Left cardiac atrium (tissue), 4 donors: ENCODE measurements at places on chromosomes 1 and 21. TPM values are rescaled to one million over a fixed set of nuclear protein-coding genes. Genes with fewer than 3 reads are reported as not detected.
A peak's percentile ranks its signal among the peaks of the same experiment; 100 is the strongest.

DNA sequence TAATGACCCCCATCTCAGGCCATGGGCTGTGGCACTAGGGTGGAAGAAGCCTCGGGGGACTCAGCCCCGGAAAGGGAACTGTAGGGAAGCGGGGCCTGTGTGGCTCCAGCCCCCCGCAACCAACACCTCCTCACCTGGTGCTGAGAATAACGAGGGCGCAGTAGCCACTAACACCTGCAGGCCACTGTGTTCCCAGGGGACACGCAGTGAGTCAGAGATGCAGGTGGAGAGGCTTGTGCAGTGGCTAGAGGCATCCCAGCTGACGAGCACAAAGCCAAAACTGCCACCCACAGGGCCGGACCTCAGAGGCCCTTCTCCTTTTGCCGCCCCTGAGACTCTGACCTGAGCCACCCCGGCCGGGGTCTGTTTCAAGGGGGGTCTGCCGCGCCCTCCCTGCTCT is 33.5 kb upstream of the CCDC27 start:
- DNase-seq = no peak

DNA sequence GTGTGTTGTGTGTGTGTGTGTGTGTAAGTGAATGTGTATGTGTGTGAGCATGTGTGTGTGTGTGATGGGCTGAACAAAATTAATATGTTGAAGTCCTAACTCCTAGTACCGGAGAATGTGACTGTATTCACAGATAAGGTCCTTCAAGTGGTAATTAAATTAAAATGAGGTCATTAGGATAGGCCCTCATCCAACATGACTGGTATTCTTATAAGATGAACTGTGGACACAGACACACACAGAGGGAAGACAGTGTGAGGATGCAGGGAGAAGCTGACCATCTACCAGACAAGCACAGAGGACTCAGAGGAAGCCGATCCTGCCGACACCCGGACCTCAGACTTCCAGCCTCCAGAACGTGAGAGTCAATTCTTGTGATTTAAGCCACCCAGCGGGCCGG is 91.2 kb upstream of the PGBD5 start:
- no peak for DNase-seq

DNA sequence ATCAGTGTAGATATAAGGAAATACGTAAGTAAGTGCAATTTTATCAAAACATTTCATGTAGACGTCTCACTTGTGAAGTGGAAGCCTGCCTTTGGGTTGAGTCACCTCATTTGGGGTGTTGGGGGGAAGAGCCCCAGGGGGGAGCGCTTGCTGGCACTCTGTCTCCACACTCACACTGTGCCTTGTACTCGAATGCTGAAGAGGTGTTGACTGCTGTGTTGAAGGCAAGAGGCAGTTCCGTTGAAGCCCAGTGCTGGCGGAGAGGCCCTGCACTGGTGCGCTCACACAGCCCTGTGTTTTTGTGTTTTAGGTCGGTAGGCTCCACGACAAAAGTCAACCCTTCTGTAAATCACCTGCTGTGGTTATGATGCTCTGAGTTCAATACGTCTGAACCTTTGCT is 131.9 kb upstream of the COL6A1 start:
- no peak for DNase-seq

GRCh38 chr1:170205301-170205700 is 59.5 kb downstream of the NTMT2 start:
- no peak for DNase-seq

- DNase-seq = no peak
Observed at GRCh38 chr1:55980582-55980981, 598.8 kb downstream of the PLPP3 start.

- no peak for DNase-seq
Observed at GRCh38 chr1:25750923-25751605, 48.9 kb upstream of the SELENON start.

GRCh38 chr1:20324704-20325406 is 34.2 kb downstream of the VWA5B1 start:
- no peak for DNase-seq

DNA sequence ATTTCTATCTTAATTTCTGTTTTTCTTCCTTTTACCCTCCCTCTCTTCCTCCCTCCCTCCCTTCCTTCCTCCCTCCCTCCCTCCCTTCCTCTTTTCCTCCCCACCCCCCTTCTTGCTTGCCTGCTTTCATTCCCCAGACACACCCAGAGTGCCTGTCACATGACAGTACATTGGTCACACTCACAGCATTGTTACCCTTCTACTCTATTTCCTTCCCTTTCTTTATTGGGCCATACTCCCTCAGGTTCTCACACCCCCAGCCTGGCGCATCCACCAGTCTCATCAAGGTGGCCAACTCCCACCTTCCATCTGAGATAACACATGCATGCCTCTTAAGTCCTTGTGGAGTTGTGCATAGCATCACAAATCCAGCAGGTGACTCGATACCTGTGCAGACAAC is 10.9 kb downstream of the TMPRSS3 start:
- no peak for DNase-seq

DNA sequence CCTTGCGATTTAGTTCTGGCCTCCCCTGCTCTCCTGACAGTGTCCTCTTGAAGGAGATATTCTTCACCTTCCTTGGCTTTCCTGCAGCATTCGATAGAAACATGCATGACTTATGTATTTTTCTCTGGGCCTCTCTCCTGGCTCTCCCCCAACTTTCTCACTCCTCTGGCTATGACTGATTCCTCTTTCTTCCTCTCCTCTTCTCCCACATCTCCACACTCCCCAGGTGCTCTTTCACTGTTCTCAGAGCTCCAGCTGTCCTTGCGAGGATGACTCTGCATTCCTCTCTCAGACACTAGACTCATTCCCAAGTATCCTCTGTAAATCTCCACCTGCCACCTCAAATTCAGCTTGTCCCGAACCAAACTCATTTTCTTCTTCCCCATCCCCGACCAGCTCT is 18.0 kb downstream of the LRRC42 start:
- no peak for DNase-seq

DNA sequence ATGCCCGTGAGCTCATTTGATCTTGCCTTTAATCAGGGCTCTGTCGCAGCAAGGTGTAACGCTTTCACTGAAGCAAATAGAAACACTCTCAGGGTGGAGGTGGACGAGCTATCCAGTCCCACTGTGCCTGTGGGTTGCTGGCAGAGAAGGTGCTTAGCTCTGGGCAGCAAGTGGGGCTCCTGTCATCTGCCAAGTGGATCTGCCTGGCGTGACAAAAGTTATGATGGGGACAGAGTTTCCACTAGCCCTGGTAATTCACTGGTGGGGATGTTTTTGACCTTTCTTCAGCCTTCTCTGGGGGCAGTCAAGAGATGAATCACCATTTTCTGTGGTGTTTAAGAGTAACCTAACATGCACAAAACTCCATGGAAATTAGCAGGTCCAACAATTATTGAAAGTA is 71.3 kb upstream of the EDEM3 start:
- DNase-seq = no peak

- no peak for DNase-seq
Observed at GRCh38 chr21:34243562-34243961, 120.2 kb upstream of the KCNE2 start.

- no peak for DNase-seq
Observed at GRCh38 chr1:42983693-42984092, 25.0 kb upstream of the SLC2A1 start.

DNA sequence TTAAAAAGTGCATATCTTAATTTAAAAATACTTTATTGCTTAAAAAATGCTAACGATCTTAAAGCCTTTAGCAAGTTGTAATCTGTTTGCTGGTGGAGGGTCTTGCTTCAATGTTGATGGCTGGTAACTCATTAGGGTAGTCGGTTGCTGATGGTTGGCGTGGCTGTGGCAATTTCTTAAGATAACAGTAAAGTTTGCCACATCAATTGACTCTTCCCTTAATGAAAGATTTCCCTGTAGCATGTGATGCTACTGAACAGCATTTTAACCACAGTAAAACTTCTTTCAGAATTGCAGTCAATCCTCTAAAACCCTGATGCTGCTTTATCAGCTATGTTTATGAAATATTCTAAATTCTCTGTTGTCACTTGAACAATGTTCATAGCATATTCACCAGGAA is 6.8 kb upstream of the SAMD13 start:
- DNase-seq = no peak

DNA sequence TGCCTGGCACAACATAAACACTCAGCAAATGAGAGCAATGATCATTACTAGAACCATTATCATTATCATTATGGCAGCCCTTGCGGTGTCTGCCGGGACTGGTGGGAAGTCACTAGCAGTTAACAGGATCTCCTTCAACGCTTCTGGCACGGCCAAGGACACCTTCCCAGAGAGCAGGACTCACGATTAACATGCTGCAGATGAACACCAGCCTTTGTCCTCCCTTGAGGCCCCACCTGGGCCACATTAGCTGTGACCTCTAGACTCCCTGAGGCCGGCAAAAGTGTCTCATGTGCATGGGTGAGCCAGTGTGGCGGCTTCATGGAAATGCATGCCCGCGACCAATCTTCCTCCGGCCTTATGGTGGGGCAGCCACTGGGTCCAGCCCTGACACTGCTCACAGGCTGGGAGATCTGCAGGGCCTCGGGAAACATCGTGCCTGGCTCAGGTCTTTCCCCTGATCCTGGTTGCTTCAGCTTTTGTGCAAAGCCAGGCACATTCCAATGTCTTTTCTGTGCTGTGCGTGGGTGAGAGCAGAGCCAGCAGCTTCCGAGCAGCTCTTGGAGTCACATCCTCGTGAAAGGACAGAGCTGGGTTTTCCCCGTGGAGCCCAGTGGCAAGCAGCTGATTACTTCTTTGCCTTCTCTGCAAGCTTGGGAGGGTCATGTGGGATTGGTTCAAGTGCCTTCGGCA is 107.3 kb downstream of the HMGB4 start:
- peak; percentile 39 for DNase-seq

KRTAP7-1 gene
- not detected for total RNA-seq

ARHGEF16 gene
- total RNA-seq = 2.3 TPM

RNU1-2 gene
- 15,401 TPM for total RNA-seq

CSDE1 gene
- total RNA-seq = 652 TPM

CELA3B gene
- not detected for total RNA-seq

KIF17 gene
- 4.0 TPM for total RNA-seq

SLC44A3 gene
- 5.4 TPM for total RNA-seq
